Heart left ventricle (tissue), 16 donors: ENCODE measurements at places on chromosomes 1 and 21. TPM values are rescaled to one million over a fixed set of nuclear protein-coding genes. Genes with fewer than 3 reads are reported as not detected.

DNA sequence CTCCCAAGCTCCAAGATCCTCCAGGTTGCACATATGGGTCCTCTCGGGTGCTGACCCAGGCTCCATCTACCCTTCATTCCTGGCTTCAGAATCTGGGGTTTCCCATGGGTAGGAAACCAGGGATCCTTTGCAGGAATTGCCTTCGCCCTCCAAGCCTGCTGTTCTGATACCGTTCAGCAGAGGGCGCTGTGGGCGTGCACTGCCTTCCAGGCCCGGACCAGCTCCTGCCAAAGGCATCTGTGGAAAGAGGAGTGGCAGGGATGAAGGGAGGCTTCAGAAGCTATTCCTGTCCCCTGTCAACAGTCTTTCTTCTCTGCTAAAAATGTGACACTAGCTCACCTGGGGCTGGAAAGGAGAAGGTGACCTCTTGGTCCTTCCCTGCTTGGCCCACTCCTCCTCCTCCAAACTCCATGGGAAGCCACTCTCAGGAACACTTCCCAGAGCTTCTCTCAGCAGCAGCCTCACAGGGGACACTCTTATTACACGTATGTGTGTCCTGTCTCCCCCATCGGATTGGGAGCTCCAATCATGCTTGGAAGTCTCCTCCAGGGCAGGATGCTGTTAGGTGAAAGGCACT is 71.2 kb downstream of the VWA5B1 start:
- peak; percentile 52 for DNase-seq

- DNase-seq: no peak
Measured at GRCh38 chr1:59045137-59045536, 251.8 kb upstream of the FGGY start.

GRCh38 chr1:247386217-247386616 is 29.8 kb upstream of the NLRP3 start:
- no peak for DNase-seq

GRCh38 chr1:46536527-46536926 is 14.9 kb downstream of the KNCN start:
- no peak for DNase-seq

GRCh38 chr21:42543106-42543847 is 29.6 kb downstream of the SLC37A1 start:
- DNase-seq: no peak

- DNase-seq: no peak
Measured at GRCh38 chr1:226371866-226372490, 35.9 kb downstream of the PARP1 start.

DNA sequence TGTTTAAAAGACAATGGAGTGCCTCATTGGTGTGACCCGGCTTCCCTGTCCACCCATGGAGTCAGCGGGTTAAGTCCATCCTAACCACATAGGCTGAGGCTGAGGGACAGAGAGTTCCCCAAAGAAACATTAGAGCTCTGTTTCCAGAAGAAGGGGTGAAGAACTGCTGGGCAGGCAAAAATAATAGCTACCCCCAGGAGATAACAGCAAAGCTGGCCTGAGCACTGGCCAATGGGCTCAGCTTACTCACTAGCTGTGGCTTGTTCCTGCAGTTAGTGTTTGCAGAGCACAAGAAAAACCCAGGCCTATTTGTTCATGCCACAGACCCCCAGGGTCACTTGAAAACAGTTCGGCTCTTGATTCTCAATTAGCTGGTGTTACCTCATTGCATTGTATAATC is 311.2 kb downstream of the NFIA start:
- DNase-seq: no peak

GRCh38 chr21:35924714-35925301 is 135.5 kb downstream of the SETD4 start:
- DNase-seq: no peak

DNA sequence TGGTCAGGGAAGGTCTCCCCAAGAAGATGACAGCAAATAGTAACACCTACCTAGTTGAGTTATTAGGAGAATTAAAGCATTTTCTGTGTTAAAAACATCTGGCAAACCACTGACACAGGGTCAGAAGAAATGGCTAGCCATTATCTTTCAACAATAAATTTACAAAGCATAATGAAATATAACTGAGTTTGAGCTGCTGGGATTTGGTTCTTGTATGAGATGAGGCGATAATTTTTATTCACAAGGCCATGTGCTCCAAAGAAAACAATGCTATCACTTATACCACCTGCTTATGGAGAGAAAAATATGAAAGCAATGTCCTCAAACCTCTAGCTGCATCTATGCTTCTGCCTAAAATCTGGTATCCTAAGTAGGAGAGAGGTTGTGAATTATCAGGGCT is 202.3 kb downstream of the CRB1 start:
- no peak for DNase-seq

GRCh38 chr21:33942426-33942825 is 26.8 kb upstream of the ATP5PO start:
- DNase-seq: no peak

- peak; percentile 77 for DNase-seq
Measured at GRCh38 chr21:42009018-42009830, 936 bp downstream of the ZBTB21 start.

- DNase-seq: no peak
Measured at GRCh38 chr21:31514598-31514997, 144.9 kb upstream of the SOD1 start.

- no peak for DNase-seq
Measured at GRCh38 chr1:201134405-201134804, 7.4 kb upstream of the ASCL5 start.

DNA sequence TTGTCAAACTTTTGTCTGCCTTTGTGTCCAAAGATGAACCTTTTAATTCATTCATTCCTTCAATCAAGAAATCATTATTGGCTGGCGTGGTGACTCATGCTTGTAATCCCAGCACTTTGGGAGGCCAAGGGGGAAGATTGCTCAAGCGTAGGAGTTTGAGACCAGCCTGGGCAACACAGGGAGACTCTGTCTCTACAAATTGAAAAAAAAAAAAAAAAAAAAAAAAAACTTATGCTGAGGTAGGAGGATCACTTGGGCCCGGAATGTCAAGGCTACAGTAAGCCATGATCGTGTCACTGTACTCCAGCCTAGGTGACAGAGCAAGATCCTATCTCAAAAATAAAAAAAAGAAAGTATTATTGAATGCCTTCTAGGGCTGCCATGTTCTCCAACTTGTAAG is 51.3 kb upstream of the CXADR start:
- no peak for DNase-seq

DNA sequence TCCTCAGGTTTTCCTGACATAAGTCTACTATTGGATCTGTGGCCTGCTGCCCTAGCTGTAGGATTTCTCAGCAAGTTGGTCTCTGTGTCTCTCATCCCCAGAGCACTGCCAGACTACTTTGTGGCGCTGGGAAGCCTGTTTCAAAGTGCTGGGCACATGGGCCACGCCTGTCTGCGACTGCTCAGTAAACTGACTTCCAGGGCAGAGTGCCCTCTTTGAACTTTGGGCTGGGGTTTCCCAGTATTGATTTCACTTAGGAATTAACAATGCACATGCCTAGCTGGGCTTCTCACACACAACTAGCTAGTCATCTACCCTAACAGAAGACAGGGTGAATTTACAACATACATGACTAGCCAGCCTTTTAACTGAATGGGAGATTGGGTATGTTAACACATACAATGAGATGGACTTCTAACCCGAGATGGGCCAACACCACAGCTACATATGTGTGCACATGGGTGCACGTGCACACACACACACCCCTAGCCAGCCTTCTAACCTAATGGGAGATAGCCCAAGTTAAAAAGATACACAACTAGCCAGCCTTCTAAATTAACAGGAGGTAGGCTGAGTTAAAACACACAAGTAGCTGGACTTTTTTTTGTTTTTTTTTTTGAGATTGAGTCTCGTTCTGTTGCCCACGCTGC is 6.9 kb upstream of the TRIM17 start:
- no peak for DNase-seq

GRCh38 chr1:184569106-184569505 is 182.3 kb downstream of the C1orf21 start:
- DNase-seq: no peak

GRCh38 chr1:5734996-5735395 is 257.2 kb downstream of the NPHP4 start:
- DNase-seq: no peak

- DNase-seq: no peak
Measured at GRCh38 chr1:204520834-204521709, 4.9 kb downstream of the MDM4 start.

GRCh38 chr1:46525253-46525983 is 26.0 kb downstream of the KNCN start:
- no peak for DNase-seq

GRCh38 chr1:53572065-53572814 is 113.0 kb downstream of the DMRTB1 start:
- DNase-seq: no peak

- DNase-seq: peak; percentile 63
Measured at GRCh38 chr1:35717911-35718476, 690 bp downstream of the C1orf216 start.

GRCh38 chr1:43331688-43332087 is 5.9 kb upstream of the MPL start:
- no peak for DNase-seq

DNA sequence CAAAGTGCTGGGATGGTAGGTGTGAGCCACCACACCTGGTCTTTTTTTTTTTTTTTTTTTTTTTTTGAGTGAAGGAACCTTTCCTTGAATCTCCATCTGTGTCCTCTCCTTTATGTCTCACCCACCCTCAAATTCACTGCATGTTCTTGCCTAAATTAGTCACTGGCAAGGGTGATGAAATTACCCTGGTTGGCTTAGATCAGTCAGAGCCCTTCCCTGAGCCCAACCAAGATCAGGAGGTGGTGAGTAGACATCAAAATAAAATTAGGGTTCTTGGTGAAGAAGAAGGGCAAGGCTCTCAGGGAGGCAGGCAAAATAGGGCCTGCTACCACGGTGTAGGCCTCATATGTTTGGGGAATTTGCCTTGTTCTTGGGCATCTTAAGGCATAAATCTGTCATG is 5.3 kb upstream of the TNN start:
- no peak for DNase-seq

- DNase-seq: no peak
Measured at GRCh38 chr1:193437785-193438184, 251.4 kb upstream of the B3GALT2 start.

STUM gene
- total RNA-seq: 1.7 TPM

HUNK gene
- 0.02 TPM for total RNA-seq

MPL gene
- total RNA-seq: 0.98 TPM

TMEM50A gene
- 112 TPM for total RNA-seq

SPRR2F gene
- 5.5 TPM for total RNA-seq

RUNX1 gene
- 2.3 TPM for total RNA-seq

TNFRSF9 gene
- not detected for total RNA-seq

SASS6 gene
- 1.5 TPM for total RNA-seq

C1orf115 gene
- total RNA-seq: 17.9 TPM

CFAP45 gene
- total RNA-seq: 0.62 TPM

ATXN7L2 gene
- total RNA-seq: 1.2 TPM

CYB5RL gene
- 3.9 TPM for total RNA-seq
